ENCODE measurements at places on chromosomes 5 and 9. TPM values are rescaled to one million over a fixed set of nuclear protein-coding genes. Genes with fewer than 3 reads are reported as not detected.
A peak's percentile ranks its signal among the peaks of the same experiment; 100 is the strongest.

The EIF4E1B gene
- total RNA-seq: 0.68 TPM

GRCh38 chr9:96382175-96382574 is 1.3 kb downstream of the SLC35D2 start:
- no peak overlapping the region for H3K4me3 ChIP-seq

GRCh38 chr5:62152394-62153087 is 153.5 kb upstream of the KIF2A start:
- no peak overlapping the region for H3K27ac ChIP-seq
- H3K4me3 ChIP-seq: no peak overlapping the region
- no peaks in the 10 kb centered on the region for H3K27me3 ChIP-seq
- peaks cover 16% of the 10 kb centered on the region for H3K4me1 ChIP-seq
- peak; percentile 33 for DNase-seq

DNA sequence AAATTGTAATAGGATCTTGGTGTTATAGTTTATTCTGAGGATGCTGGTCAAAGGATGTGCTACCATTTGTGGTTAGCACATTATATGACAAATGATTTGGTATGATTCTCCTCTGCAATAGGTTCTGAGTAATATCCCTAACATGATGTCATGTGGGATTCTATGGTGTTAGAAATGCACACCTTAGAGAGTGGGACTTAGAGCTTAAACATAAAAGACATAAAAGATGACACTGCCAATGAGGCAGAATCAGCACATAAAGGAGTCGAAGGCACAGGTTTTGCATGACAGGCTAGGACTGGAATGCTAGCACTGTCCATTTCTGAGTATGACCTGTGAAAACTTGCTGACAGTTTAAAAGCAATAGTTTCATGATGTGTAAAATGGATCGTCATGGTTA is 100.4 kb downstream of the OSTF1 start:
- H3K4me1 ChIP-seq: no peaks in the 10 kb centered on the region
- H3K4me3 ChIP-seq: no peak overlapping the region
- H3K36me3 ChIP-seq: no peaks in the 10 kb centered on the region
- H3K27me3 ChIP-seq: no peaks in the 10 kb centered on the region

GRCh38 chr9:130410443-130410842 is 34.3 kb upstream of the ASS1 start:
- H3K27ac ChIP-seq: no peak overlapping the region
- H3K27me3 ChIP-seq: no peaks in the 10 kb centered on the region
- no peak for DNase-seq
- H3K4me1 ChIP-seq: no peaks in the 10 kb centered on the region

GRCh38 chr5:150764530-150764929 is 5.7 kb upstream of the DCTN4 start:
- no peak overlapping the region for H3K27ac ChIP-seq
- H3K4me1 ChIP-seq: no peaks in the 10 kb centered on the region
- no peaks in the 10 kb centered on the region for H3K27me3 ChIP-seq
- DNase-seq: no peak
- no peak overlapping the region for H3K4me3 ChIP-seq

The TEX48 gene
- not detected for total RNA-seq

- peak; percentile 14 for DNase-seq
- H3K27me3 ChIP-seq: peaks cover 29% of the 10 kb centered on the region
- H3K27ac ChIP-seq: no peak overlapping the region
- no peaks in the 10 kb centered on the region for H3K36me3 ChIP-seq
- peaks cover 35% of the 10 kb centered on the region for H3K4me1 ChIP-seq
Measured at GRCh38 chr5:123283031-123283430, 140.2 kb downstream of the CEP120 start.
